Right ventricle myocardium superior (tissue), 1 donor: ENCODE measurements at places on chromosomes 2 and 18. TPM values are rescaled to one million over a fixed set of nuclear protein-coding genes. Genes with fewer than 3 reads are reported as not detected.

DNA sequence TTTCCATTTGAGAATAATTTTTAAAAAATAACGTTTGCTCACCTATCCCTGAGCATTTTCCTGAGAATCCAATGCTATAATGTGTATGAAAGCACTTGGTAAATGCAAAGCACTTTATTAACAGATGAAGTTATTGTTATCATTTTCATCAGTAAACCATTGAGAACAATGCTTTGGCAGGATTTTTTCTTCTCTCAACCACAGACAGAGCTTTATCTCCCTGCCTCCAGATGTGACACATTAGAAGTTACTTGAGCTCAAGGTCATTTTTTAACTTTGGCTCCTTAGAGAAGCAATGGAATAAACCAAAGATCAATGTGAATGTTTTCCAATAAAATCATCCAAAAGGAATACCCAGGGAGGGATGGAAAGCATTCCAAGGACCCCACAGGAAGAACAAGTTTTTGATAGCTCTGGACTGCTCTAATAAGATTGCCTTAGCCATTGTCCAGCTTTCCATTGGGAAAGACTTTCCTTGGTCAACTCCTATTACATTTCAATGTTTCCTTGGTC, 118.9 kb upstream of the NT5C1B start:
- no peak for DNase-seq

- DNase-seq = no peak
Observed at GRCh38 chr2:44980751-44981713, 28.2 kb downstream of the SIX2 start.

DNA sequence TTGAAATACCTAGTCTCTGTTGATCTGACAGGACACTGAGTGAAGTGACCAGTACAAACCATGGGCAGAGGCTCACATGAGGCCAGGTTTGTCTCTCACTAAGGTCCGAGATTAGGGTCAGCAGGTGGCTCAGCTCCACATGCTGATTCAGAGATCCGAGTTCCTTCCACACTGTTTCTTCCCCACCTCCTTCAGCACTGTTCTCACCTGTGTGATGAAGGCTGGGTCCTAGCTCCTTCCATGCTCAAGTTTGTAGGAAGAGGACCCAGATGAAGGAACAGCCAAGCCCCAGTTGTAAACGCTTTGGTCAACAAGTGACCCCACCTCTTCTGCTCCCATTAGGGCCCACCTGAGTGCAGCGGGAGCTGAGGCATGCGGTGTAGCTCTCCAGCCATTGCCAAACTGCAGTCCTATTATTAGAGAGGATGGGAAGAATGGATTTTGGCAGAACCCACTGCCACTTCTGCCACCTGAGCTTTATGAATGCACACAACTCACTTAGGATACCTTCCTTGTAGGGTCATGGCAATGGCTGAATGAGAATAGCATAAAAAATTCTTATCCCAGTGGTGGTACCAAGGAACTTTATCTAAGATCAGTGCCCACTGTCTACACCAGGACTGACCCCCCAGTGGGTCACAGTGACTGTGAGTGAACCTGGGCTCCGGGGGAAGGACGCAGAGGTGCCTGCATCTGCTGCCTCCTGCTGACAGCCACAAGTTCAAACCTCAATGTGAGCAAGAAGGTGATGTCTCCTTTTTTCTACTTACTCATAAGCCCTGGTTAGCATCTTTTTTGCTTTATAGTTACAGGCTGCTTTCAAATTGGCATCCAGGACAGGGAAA, 324.8 kb upstream of the HS6ST1 start:
- no peak for DNase-seq

DNA sequence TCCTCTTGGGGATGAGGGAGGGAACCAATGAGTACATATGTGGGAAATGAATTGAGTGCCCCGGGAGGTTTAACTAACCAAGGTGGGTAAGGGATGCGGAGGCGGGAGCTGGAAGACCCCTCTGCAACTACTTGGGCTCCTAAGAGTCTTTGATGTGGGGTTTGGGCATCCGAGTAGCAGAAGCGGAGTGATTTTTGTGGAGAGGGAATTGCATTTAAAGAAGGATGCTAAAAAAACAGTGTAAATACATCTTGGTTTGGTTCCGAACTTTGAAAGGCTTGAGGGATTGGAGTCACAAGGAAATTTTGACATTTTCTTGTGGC, 215.7 kb downstream of the MCFD2 start:
- no peak for DNase-seq

GRCh38 chr2:8432706-8433336, 249.0 kb upstream of the ID2 start:
- no peak for DNase-seq

GRCh38 chr2:98868548-98869271, 67.3 kb downstream of the CRACDL start:
- DNase-seq = no peak

GRCh38 chr2:239910851-239911640, 114.1 kb downstream of the NDUFA10 start:
- DNase-seq = peak; percentile 69

DNA sequence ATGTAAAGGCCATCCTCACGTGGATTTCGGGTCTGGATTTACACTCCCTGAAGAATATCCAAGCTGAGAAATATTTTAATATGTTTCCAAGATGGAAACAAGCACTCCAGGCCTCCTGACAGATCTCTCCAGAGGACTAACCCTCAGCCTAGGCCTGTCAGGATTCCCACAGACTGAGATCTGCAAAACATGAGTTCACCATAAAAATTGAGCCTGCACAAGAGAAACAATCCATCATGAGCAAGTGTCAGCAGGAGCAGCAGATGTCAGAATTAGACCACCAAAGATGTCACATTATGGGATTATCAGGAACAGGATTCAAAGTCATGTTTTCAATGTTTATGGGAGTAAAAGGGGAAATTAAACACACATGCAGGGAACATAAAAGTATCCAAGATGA, 191.3 kb downstream of the TFCP2L1 start:
- no peak for DNase-seq

DNA sequence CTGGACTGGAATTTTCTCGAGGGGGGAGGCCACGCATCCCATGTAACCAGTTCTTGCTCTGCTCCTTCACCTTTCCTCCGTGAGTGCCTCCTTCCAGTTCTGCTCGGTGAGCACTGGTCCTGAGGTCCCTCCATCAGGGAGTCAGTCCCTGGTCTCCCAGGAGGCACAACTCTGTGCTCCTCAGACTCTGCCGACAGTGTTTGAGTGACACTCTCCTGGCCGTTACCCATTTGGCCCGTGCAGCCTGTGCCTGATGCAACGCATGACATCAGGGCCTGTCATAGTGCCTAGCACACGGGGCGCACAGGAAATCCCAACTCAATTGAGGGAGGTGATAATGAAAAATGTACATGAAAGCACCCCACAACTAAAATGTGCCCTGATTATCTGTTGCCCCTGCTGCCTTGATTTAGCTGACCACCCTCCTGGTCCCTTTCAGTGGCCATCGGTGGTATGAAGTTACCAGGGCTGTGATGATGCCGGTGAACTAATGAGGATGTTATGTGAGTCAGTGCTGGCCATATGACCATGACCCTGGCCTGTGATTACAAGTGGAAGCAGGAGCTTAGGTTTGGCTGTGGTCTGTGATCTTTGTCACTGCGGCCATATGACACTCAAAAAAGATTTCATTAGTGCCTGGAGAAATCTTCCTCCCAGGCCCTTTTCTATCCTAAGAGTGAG, 144.6 kb downstream of the TDRD15 start:
- peak; percentile 80 for DNase-seq

DNA sequence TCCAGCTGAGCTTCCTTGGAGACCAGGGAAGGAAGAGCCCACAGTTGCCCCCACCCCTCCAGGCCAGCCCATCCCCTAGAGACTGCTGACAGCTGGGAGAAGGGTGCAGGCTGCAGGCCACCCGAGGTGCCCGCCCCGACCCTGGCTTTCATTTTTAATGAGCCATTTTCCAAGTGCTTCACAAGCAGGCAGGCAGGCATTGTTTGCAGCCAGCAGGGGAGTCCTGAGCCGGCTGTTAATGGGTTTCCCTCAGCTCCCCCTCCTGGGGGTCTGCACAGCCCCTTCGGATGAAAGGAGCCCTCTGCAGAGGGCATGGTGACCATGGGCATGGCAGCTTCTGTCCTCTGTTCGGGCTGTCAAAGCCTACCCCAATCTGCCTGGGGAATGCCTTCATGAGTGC, 94.5 kb downstream of the ZBTB7C start:
- DNase-seq = no peak

DNA sequence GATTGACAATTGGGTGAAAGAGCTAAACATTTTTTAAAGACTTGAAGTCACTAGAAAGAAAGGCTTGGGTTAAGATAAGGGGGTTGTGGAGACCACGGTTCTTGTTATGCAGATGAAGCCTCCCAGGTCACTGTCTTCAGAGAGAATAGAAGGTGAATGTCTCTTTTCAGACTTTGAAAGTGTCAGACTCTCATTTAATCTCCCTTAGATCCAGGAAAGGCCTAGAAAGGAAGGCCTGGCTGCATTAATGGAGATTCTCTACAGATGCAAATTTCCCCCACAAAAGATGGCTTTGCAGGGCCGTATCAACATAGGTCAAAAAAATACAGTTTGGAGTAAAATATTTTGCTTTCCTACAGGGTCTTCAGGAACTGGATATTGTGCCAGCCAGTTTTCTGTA, 193.9 kb downstream of the RTP5 start:
- DNase-seq = no peak

- DNase-seq = no peak
Observed at GRCh38 chr18:65651192-65651591, 99.6 kb upstream of the CDH7 start.

GRCh38 chr2:16273111-16273510, 332.8 kb downstream of the MYCN start:
- DNase-seq = no peak

DNA sequence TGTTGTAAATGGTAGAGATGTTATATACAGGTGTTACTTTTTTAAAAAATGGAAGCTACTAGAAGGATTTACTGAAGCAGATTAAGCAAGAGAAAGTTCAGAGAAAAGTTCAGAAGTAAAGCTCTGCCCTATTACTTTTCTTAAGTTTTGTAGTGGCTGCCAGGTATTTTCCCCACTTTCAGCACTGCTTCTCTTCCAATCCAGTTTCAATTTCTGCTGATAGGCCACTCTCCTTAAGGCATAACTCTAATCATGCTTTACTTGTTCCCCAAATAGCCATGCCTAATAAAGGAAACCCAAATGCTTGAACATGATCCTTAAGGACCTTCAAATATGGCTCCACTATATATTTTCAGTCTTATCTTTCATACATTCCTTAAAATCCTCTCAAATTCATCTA, 880.8 kb upstream of the CDH2 start:
- DNase-seq = no peak

DNA sequence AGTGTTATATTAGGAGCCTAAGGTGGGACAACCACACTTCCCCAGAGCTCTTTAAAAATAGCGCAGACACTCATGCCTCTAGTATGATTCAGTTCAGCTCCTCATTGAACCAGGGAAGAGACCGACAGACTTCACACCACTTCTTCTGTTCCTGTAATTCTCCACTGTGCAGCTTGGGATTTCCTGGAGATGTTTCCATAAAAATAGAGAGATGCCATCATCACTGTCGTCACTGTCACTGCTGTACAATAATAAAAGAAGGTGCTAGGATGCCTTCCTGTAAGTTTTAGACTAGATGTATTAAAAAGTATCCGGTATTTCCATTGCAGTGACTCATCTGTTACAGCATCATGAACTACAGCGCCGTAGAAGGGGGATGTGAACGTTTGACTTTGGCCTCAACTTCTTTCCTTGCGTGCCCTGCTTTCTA, 110.9 kb downstream of the FAM210A start:
- no peak for DNase-seq

GRCh38 chr2:236093134-236093533, 75.1 kb downstream of the GBX2 start:
- no peak for DNase-seq

DNA sequence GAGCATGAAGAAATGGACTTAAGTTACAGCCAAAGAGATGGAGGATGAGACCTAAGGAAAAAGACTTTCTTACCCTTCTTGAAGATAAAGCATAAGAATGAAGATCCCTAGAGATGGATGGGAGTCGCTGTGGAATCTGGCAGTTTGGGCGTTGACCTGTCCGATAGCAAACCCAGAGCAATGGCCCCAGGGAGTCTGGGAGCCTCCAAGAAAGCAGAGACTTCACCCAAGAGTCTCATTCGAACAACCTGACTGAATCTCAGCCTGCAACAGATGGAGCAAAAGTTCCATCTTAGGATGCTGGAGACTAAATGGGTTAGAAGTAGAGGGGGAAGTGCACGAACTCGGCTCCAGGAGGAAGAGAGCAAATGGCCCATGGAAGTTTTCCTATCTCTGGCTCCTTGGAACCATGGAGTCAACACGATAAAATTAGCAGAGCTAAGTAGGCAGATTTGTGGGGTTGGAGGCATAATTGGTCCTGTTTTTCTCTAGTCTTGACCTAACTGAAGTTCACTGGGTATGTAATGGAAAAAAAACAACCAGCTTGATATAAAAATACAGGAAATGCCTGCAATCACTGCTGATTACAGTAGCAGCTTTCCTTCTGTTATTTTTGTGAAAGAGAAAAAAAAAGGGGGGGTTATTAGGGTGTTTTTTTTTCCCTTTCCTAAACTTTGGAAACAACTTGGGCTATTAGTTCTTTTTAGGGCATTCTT, 178.4 kb upstream of the EPAS1 start:
- DNase-seq = no peak

- no peak for DNase-seq
Observed at GRCh38 chr2:106833256-106833655, 52.7 kb downstream of the ST6GAL2 start.

GRCh38 chr2:99753505-99753904, 263.7 kb upstream of the REV1 start:
- DNase-seq = no peak

GRCh38 chr2:157479081-157480027, 35.5 kb upstream of the CYTIP start:
- no peak for DNase-seq

DNA sequence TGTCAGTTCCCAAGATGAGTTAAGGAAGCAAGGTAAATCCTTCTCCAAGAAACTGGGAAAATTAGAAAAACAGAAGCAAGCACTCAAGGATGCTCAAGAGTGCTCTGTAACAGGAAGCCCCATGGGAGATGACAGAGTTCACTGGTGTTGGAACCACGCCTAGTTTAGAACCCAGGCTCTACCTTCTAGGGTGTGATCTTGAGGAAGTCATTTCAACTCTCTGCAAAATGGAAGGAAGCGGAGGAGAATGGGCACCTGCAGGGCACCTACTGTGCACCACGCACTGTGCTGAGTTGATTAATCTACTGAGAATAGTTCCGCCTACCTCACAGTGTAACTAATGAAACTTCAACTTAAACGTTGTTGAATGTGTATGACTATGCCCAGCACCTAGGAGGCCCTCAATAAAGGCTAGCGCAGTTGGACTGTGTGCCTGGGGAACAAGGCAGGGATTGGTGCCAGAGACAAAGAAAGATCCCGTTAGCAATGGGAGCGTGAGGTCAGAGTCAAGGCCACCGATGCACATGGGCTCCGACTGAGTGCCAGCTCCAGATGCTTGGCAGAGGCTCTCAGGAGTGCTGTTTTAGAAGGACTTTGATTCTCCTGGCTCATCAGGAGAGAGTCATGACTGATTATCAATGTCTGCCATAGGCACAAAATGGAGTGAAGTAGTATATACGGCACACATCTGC, 93.7 kb downstream of the MAPK4 start:
- DNase-seq = peak; percentile 78

The KLHL14 gene
- total RNA-seq = not detected

The SERPINB3 gene
- total RNA-seq = not detected

The ECEL1 gene
- total RNA-seq = not detected

The ACVR1C gene
- total RNA-seq = 0.54 TPM

The LINC00305 gene
- not detected for total RNA-seq

The PARD3B gene
- 6.8 TPM for total RNA-seq

The MATN3 gene
- total RNA-seq = 0.16 TPM

The CD207 gene
- not detected for total RNA-seq

The UCN gene
- total RNA-seq = 0.59 TPM

The OSR1 gene
- 5.4 TPM for total RNA-seq

The CNGA3 gene
- total RNA-seq = not detected
